ENCODE measurements at places on chromosomes 3 and 15. TPM values are rescaled to one million over a fixed set of nuclear protein-coding genes. Genes with fewer than 3 reads are reported as not detected.

Gene DGKG
- 1.2 TPM for polyA plus RNA-seq

Gene C15orf62
- not detected for polyA plus RNA-seq

Gene ADGRG7
- not detected for polyA plus RNA-seq

Gene GPR87
- 0.26 TPM for polyA plus RNA-seq

Gene TRIM42
- polyA plus RNA-seq, result not detected

Gene C2CD4A
- polyA plus RNA-seq, result not detected

Gene ZDHHC19
- polyA plus RNA-seq, result 0.09 TPM

Gene ZNF620
- 0.48 TPM for polyA plus RNA-seq

Gene TRIM71
- polyA plus RNA-seq, result not detected

Gene CFAP100
- polyA plus RNA-seq, result not detected

Gene SI
- polyA plus RNA-seq, result not detected

Gene MKRN3
- 0.17 TPM for polyA plus RNA-seq

Gene TGM5
- not detected for polyA plus RNA-seq

Gene PLA2G4F
- polyA plus RNA-seq, result not detected

Gene GOLGA8N
- polyA plus RNA-seq, result 1.2 TPM

Gene NMD3
- polyA plus RNA-seq, result 33.8 TPM

Gene TWF2
- polyA plus RNA-seq, result 145 TPM

Gene RAB5A
- 37.2 TPM for polyA plus RNA-seq

Gene PRICKLE2
- 4.1 TPM for polyA plus RNA-seq

Gene KLHL40
- not detected for polyA plus RNA-seq

Gene RBPMS2
- 2.8 TPM for polyA plus RNA-seq

Gene RAB8B
- polyA plus RNA-seq, result 24.6 TPM

Gene ANKRD63
- polyA plus RNA-seq, result not detected

Gene BNIP2
- 36.9 TPM for polyA plus RNA-seq

Gene CISH
- polyA plus RNA-seq, result 4.0 TPM

Gene SLC9A9
- 1.4 TPM for polyA plus RNA-seq

Gene EXD1
- polyA plus RNA-seq, result not detected

Gene XIRP1
- 0.03 TPM for polyA plus RNA-seq

Gene SPSB4
- polyA plus RNA-seq, result not detected

Gene MEF2A
- polyA plus RNA-seq, result 16.1 TPM

Gene MCTP2
- polyA plus RNA-seq, result 6.6 TPM

Gene LRRIQ4
- polyA plus RNA-seq, result not detected

Gene C3orf49
- polyA plus RNA-seq, result not detected

Gene ZBED2
- polyA plus RNA-seq, result 0.51 TPM

Gene PLIN1
- polyA plus RNA-seq, result 0.07 TPM

Gene CD47
- 32.2 TPM for polyA plus RNA-seq

Gene LTF
- polyA plus RNA-seq, result 0.04 TPM

Gene ZNF860
- polyA plus RNA-seq, result 0.07 TPM

Gene BHLHE40
- 31.1 TPM for polyA plus RNA-seq

Gene MNS1
- polyA plus RNA-seq, result 0.62 TPM

Gene BFSP2
- not detected for polyA plus RNA-seq

Gene SCN5A
- polyA plus RNA-seq, result 1.9 TPM

Gene NOX5
- 0.07 TPM for polyA plus RNA-seq

Gene CSPG4
- polyA plus RNA-seq, result 35.6 TPM

Gene DPPA4
- 0.02 TPM for polyA plus RNA-seq

Gene SLCO2A1
- 1.2 TPM for polyA plus RNA-seq

Gene CSPG5
- 0.10 TPM for polyA plus RNA-seq

Gene ZNF774
- 0.91 TPM for polyA plus RNA-seq

Gene TOMM70
- polyA plus RNA-seq, result 19.8 TPM

Gene GOLGA8G
- polyA plus RNA-seq, result not detected

Gene CLDN16
- polyA plus RNA-seq, result 0.22 TPM

All from IMR-90 (cell line).